Activated T-helper 1 cell treated with anti-CD3 and anti-CD28 coated beads, Interleukin-2, amount 50 U/mL, for 16 hours (primary cell): ENCODE measurements at places on chromosomes 12 and 14.

DNA sequence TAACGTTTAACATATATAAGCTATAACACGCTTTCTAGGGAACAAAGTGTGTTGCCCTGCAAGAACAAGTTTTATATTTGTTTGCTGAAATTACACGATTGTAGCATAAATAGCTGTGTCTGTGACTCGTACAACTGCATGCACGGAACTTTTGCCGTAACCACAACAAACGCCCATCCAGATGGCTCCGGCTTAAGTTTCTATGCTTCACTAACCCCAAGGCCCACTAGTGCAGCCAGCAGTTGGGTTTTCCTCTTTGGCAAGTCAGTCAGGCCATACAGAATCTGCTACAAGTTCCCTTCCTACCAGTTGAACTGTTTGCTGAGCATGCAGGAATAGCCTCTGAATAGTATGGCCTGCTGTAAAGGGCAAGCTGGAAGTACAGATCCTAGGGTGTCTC is 12.1 kb downstream of the CSRP2 start:
- no peak for DNase-seq

DNA sequence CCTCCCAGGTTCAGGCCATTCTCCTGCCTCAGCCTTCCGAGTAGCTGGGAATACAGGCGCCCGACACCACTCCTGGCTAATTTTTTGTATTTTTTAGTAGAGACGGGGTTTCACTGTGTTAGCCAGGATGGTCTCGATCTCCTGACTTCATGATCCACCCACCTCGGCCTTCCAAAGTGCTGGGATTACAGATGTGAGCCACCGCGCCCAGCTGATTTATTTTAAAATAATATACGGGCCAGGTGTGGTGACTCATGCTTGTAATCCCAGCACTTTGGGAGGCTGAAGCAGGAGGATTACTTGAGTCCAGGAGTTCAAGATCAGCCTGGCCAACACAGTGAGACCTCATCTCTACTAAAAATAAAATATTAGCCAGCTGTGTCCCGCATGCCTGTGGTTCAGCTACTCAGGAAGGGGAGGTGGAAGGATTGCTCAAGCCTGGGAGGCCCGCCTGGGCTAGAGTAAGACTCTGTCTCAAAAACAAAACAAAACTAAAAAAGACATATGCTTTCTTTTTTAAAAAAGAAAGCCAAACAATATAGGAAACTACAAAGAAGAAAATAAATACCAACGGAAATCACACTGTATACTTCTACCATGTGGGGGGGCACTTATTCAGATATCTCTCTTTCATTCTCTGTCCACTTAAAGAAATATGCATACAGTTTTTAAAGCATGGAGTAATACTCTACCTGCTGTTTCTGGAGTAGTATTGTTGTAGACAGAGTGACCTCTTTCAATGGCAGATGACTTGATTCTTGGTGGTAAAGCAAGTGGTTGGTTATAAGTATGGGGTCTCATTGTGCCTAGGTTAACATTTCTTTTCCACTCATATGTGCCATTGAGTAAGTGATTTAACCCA is 930 bp upstream of the MIA2 start:
- no peak for DNase-seq

- no peak for DNase-seq
Measured at GRCh38 chr14:24075485-24076301, 4.3 kb downstream of the CPNE6 start.

DNA sequence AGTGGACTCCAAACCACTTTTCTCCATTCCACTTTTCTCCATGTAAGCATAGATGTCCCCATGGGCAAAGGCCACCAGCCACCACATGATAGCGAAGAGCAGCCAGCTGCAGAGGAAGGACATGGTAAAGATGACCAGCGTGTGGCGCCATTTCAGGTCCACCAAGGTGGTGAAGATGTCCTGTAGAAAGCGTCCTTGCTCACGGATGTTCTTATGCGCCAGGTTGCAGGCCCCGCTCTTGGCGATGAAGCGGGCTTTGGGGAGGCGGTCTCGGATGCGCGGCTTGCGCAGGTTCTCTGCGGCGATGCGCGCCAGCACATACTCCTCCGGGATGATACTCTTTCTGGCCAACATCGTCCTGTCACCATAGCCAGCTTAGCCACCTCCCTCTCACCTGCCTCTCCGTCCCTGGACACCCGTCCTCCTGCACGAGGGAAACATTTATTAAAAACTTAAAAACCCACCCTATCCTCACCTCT is 1.2 kb downstream of the KCNJ8 start:
- no peak for DNase-seq

DNA sequence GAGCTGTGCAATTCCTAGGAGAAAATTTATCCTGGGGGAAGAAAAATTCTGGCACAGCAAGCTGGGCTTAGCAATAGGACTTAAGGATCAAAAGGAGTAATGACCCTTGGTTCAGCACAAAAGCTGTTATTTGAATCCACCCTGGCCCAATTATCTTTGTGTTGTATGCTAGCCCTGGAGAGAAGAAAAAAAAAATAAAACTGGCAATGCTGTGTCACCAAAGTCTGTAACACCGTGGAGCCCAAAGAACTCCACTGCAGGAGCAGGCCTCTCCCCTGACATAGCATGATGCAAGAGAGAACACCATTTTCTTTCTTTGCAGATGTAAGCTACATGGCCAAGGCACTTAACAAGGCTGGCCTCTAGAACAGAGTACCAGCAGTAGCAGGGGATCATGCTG is 63.0 kb upstream of the ARHGAP5 start:
- no peak for DNase-seq

- no peak for DNase-seq
Measured at GRCh38 chr12:74598819-74599218, 61.2 kb downstream of the ATXN7L3B start.

DNA sequence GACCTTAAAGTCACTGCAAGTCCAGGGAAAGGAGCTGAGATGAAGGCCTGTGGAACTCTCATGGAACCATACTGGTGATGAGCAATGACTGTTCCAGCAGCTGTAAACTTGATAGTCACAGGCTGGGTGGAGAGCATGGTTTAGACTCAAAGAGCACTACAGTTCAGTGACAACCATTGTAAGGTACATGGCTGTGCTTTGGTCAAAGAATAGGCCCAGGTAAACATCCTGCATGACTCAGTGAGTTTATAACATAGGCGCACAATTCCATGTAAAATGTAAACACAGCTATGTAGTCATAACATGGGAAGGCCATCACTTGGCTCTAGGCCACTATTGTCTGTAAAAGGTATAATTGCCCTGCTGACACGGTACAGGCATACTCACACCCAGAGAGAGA is 119.3 kb upstream of the FSCB start:
- DNase-seq, result no peak

DNA sequence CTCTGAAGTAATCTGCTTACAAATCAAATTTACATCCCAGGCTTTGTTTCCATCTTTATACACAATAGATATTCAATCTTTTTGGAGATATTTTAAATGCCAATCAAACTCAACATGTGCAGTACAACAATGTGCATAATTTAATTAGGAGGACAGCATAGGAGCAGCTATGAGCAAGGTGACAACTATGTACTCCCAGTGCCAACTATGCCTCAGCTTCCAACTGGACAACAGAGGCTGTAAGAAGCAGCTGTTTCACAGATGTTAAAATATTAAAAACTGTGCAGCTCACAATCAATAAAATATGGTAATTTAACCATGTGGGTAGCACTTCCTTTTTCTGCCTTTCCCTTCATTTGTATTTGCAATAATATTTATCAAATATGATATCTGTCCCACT is 99.9 kb downstream of the ST8SIA1 start:
- DNase-seq, result no peak

DNA sequence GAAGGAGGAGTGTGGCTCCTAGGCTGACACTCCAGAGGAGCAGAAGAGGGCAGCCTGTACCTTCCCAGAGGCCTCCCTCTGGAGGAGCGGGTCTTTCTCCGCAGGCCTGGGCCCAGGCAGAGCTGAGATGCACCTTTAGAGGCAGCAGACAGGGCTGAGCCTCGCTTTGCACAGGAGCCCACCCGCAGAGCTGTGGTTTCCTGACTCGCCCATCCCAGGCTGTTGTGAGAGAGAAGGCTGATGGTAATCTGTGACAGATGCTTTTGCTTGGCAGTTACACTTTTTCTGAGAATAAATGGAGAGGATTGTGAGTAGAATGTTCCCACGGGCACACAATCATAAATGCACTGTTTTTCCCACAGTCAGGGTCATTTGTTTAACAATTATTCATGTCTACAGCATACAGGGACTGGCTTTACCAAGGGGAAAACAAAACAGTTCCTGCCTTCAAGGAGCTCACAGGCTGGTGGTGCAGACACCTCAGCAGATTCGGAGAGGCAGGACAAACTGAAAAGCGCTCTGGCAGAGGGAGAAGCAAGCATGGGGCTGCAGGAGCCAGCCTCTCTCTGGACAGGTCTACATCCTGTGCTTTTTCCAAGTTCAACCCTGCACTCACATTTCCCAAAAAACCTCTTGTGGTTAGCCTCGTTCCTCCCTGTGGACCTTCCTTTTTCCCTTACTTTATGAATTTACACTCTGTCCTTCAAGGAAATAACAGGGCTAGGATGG is 13.9 kb downstream of the EVL start:
- peak; percentile 67 for DNase-seq

GRCh38 chr12:80044694-80045046 is 54.7 kb upstream of the OTOGL start:
- no peak for DNase-seq

GRCh38 chr14:77180726-77181602 is 634 bp upstream of the TMEM63C start:
- no peak for DNase-seq

DNA sequence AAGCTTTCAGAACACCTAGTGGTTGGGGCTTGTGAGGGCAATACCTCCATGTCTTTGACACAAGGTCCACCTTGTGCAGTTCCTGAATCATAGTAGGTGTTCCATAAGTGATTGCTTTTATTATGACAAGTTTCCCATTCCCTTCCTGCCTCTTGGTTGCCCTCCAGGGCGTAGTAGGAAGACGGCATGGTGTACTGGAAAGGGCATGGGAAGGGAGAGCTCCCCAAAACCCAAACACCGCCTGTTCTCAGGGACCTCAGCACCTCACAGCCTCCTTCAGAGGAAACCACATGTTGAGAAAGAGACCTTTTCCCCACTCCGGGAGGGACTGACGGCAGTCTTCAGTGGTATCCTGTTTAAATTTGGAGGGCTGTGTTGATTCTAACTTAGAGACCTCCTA is 21.1 kb downstream of the EVL start:
- no peak for DNase-seq

DNA sequence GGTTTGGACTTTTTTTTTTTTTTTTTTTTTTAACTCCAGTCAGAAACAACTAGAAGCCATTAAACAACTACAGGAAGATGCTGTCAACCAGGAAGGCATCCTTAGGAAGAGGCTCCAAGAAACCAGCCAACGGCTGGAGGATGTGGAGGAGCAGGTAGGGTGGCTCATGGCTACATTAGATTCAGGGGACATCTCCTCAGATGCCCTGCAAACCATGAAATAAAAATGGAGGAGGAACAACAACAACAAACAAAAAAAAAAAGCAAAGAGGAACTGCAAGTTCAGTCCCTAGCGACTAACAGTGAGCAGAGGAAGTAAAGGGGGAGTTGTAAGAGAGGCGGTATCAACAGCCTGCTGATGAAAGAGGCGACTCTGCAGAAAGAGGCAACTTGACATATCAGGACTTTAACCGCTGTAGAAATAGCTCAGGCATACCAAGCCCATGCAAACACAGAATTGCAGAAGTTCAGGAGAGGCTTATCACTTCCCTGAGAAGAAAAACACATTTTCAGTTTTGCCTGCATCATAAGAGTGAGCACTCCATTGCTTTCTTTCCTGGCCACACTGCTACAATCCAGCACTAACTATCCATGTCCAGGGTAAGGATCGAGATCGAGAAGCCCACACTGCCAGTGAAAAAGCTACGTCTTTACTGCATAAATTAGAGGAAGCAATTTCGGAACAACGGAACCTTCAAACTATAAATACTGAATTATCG is 103.5 kb upstream of the BCAT1 start:
- DNase-seq, result peak; percentile 16

DNA sequence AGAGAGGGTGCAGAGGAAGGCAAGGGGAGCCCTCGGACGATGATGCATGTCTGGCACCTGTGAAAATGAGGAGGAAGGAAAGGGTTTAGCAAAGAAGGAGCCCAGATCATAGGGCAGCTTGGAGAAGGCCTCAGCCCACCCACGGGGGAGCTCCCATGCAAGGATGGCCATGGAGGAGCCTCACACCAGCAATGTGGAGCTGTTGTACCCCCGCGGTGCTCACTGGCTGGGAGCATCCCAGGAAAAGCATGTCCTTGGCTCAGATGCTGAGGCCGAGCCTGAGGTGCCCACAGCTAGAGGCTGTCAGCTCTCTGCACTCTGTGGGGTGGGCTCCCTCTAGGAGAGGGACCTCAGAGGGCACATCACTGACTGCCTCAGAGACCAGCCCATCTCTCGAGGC is 622.6 kb downstream of the AACS start:
- DNase-seq, result no peak

DNA sequence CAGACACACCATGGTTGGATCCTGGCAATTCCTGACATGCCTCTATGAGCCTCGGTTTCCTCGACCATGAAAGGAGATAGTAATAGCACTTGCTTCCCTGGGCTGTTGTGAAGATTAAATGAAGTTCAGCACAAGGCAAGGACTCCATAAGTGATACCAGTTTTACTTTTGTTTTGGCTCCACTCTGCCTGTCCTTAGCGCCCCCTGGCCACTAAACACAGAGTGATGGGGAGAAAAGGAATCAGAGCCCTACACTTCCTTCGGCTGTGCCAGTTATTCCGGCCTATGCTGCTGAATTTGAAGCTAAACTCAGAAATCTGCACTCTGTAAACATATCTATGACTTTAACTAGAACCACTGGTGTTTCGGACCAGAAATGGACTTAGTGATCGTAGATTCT is 173.8 kb downstream of the C12orf75 start:
- DNase-seq, result no peak

- DNase-seq, result no peak
Measured at GRCh38 chr12:106245767-106246166, 2.1 kb downstream of the CKAP4 start.

DNA sequence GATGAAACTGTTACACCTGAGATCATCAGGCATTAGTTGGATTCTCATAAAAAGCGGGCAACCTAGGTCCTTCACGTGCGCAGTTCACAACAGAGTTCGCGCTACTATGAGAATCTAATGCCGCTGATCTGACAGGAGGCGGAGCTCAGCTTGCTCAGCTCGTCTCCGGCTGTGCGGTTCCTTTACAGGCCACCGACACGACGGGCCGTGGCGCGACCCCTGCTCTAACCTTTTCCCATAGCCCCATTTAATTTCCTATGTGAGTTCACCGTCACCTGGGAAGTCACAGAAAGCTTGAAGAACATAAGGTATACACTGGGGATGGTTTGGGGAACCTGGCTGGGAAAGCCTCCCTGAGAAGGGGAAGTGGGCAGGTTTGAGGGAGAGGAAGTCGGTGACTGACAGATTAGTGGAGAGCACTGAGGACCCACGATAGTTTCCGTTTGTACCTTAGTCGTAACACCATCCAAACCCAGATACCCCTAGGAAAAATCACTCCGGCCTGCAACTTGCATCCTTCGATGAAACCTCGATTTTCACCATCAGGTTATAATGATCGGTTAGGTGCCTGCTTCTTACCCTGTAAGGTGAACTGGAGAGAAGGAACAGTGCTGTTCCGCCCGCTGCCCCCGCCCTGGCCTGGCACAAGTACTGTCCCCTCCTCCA is 2.8 kb upstream of the AAAS start:
- DNase-seq, result peak; percentile 16

GRCh38 chr14:99035712-99036610 is 236.0 kb downstream of the BCL11B start:
- no peak for DNase-seq

- DNase-seq, result no peak
Measured at GRCh38 chr14:59018978-59019377, 169.5 kb upstream of the DAAM1 start.

GRCh38 chr14:97924922-97925613 is 1127.9 kb downstream of the VRK1 start:
- DNase-seq, result no peak
